Type B pancreatic cell (in vitro differentiated cells): ENCODE measurements at places on chromosomes 1 and 21.

- DNase-seq = no peak
Observed at GRCh38 chr1:162200096-162200847, 130.8 kb downstream of the NOS1AP start.

DNA sequence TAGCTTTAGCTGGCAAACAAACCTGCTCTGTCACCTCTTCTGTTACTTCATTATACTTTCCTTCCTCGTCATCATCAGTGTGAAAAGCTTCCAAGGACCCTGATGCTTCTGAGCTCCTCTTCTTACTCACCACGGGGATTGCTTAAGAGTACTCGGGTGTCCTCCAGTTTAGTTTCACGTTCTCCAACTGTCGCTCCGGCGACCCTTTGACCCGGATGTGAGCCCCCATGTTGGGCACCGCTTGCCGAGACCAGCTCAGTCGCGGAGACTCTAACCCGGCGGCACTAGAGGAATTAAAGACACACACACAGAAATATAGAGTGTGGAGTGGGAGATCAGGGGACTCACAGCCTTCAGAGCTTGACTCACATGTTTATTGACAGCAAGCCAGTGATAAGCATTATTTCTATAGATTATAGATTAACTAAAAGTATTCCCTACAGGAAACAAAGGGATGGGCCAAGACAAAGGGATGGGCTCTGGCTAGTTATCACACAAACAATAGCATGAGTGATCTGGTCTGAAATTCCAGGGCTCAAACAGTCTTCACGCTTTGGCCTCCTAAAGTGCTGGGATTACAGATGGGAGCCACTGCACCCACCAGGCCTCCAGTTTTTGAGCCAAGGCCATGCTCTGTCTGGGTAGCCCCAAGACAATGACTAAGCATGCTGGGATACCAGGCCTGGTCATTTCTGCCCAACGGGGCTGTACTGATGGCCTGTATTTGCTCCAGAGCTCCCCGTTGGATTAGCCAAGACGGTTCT lies 30.1 kb upstream of the ENO1 start:
- no peak for DNase-seq

DNA sequence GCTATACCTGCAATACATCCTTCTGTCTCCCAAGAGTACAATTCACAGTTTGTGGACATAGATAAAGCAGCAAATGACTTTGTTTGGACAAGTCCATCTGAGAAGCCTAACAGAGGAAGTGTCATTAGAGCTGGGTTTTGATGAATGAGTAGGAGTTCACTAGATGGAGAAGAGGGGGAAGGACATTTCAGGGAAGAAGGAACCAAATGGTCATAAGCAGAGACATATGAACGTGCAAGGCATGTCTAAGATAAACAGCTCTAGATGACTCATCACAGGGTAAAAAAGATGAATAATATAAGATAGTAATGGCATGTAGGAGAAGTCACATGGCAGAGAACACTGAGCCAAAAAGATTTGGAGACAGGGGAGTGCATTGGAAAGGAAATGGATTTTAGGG lies 54.5 kb downstream of the HMGB4 start:
- no peak for DNase-seq

DNA sequence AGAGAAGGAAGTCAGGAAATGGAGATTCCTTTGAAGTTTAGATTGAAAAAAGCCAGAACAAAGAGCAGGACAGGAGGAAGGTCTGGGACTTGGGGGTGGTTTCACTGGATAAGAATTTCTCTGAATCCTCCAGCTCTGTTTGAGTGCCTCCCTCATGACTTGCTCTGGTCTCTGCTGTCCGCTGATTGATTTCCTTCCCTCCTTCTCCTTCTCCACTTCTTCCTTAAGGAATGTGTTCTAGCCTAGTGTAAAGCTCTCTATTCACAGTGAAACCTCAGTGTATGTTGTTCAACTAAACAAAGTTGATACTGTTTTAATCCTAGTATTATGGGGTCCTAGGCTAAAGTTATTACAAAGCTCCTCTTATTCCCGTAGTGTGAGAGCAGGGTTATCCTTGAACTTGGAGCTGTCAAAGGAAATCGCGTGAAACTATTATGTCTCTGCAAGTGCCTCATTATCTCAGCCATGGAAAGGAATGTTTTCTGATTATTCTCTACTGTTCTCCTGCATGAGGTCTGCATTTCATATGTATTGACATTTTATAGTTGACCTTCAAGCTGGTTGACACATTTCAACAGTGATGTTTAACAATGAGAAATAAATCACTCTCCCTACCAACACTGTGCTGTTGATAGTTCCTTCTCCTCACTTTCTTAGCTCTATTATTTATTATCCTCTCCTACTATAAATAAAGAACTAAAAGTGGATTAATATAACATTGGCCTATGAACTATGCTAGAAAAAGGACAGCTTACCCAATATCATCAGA lies 82.7 kb upstream of the KCTD3 start:
- DNase-seq = no peak

GRCh38 chr1:154902938-154903566 lies 33.0 kb upstream of the KCNN3 start:
- no peak for DNase-seq
